ENCODE measurements at places on chromosomes 6 and 20.

DNA sequence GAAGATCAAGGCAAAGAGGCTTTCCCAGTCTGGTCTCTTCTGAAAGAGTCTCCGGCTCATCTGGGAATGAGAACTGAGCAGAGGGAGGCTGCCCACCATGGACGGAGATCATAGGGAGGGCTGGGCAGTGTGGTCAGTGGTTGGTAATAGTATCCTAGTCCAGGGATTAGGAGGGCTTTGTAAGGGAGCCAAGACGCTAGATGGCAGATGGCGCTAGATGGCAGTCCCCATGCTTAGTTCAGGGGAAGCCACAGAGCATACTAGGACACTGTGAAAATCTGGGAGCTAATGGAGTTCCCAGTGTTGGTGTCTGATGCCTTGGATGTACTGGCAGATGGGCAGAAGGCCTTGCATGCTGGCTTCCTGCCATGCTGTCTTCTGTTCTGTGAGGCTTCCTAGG, 21.7 kb upstream of the DAAM2 start:
- DNase-seq, result no peak

DNA sequence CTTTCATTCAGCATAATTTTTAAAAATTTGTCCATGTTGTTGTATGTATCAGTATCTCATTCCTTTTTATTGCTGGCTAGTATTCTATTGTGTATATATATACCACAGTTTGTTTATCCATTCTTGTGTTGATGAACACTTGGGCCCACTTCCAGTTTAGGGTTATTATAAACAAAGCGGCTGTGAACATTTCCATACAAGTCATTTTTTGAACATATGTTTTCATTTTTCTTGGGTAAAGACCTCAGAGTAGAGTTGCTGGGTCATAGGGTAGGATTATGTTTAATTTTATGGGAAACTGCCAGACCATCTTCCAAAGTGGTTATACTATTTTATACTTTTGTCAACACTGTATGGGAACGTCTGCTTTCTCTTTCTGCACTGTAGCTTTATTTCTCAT, 55.3 kb downstream of the RBM24 start:
- no peak for DNase-seq

GRCh38 chr6:118495485-118496280, 52.4 kb upstream of the PLN start:
- DNase-seq, result no peak

DNA sequence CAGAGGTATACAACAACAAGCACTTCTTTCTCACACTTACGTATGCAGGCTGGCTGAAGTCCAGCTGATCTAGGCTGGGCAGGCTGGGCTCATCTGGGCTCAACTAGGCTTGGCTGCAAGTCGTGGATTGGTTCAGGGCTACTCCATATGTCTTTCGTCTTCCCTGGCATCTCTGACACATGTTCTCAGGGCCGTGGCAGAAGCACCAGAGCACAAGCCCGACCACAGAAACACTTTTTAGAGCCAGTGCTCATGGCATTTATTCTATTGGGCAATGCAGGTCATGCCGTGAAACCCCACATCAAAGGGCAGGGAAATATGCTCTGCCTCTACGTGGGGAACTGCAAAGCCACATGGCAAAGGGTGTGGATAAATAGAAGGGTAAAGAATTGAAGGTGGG, 93.8 kb downstream of the RIN2 start:
- DNase-seq, result no peak

GRCh38 chr6:30763618-30764489, 19.5 kb upstream of the IER3 start:
- no peak for DNase-seq

GRCh38 chr6:14478381-14479225, 361.0 kb downstream of the CD83 start:
- DNase-seq, result no peak

DNA sequence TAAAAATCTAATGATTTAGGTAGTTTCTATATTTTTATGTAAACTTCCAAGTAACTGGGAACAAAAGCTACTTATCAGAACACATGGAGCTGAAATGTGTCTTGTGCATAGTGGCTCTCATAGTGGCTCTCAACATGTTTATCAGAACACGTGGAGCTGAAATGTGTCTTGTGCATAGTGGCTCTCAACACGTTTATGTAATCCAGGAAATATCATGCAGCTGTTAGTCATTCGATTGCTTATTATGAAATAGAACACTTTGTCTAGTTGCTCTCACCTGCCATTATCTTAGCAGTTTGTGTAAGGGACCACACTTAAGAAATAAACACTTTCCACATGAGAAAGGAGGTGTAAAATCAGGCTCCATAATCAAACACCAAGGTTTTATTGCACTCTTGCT, 119.2 kb upstream of the ASCC3 start:
- peak; percentile 87 for DNase-seq

DNA sequence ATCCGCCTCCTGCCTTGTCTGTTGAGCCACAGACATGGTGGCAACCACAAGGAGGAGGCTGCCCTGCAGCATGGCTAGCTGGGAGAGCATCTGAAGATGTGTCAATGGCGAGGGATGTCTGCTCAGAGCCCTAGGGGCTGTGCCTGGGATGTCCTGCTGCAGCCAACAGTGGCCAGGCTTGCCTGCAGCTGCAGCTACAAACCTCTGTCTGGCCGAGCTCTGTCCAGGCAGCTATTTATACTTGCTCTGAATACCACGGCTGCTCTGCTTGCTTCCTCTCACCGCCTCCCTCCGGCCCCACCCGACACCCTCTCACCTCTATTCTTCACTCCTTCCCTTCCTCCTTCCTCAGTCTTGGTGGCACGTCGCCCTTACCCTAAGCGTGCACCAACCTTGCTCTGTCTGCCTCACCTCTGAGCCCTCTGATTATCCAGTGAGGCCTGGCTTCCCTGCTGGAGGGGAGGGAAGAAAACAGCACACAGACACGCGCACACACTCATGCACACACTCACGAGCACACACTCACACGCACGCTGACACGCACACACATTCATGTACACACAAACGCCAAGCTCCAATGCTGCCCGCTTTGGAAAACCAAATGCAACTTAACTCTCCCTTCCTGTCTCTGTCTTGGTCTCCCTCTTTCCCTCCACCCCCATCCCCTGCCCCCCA, at the start of gene ANGPT4:
ANGPT4 (minus strand) TSS at position 210 of the 675 bp plus-strand sequence; CDS start at position 90, 120 bp downstream.
- no peak for DNase-seq

DNA sequence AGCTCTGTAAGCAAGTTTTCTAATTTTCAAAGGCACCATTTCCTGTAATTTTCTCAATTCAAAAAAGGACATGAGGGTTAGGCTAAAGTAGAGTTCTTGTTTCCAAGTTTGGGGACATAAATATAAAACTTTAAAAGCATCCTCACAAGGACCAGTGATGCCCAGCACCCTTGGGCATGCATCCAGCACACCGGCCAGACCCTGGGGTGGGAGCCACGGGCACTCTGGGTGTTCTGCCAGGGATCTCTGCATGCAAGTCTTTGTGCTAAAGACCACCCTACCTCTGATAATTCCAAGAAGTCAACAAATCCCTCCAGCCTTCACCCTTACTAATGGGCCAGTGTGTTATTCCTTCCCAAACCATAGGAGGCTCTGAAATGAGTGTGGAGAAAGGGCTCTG, 46.5 kb downstream of the PLCG1 start:
- no peak for DNase-seq

DNA sequence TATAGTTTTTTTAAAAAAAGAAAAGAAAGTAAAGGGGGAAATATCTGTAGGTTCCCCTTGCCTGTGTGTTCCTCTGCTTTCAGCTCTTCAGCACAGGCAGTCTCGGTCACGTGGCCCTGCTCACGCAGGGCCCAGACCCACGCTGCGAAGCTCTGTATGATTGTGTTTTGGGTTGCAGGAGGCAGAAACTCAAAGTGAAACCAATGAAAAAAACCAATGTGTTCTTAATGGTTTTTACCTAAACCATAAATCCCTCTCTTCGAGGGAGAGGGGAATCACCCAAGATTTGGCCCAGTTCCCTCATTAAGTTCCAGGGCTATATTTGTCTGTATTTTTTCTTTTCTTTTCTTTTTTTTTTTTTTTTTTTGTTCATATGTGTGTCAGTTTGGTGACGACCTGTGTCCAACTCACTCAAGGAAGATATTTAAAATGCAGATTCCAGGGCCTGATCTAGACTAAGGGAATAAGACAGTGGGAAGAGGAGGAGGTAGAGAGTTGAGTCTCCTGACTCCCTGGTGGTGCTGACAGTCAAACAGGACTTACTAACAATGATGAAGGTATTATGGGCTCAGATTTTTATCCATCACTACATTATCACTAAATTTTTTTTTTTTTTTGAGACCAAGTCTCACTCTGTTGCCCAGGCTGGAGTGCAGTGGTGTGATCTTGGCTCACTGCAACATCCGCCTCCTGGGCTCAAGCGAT, 33.8 kb upstream of the RREB1 start:
- no peak for DNase-seq

GRCh38 chr6:170144571-170145271, 146.2 kb downstream of the DLL1 start:
- no peak for DNase-seq

- DNase-seq, result no peak
Measured at GRCh38 chr6:20379231-20379630, 22.4 kb upstream of the E2F3 start.

GRCh38 chr6:69795469-69796072, 1.2 kb downstream of the LMBRD1 start:
- no peak for DNase-seq

- no peak for DNase-seq
Measured at GRCh38 chr6:33750244-33750991, 3.7 kb upstream of the IP6K3 start.

GRCh38 chr20:58483470-58483869, 31.7 kb downstream of the APCDD1L start:
- no peak for DNase-seq

DNA sequence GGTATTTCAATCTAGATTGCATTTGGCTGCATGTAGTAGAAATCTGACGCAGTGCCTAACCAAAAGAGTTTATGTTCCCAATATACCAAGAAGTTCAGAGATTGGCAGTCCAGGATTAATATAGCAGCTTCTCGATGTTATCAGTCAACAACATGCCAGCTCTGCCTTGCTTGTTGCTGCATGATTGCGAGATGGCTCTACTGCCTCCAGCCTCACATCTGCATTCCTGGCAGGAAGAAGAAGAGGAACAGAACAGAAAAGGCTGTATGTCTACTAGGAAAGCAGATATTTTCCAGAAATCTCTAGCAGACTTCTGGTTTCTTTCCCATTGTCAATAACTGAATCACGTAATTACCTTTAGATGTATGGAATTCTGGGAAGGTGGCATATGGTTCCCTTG, 60.8 kb downstream of the SLC35D3 start:
- DNase-seq, result no peak

DNA sequence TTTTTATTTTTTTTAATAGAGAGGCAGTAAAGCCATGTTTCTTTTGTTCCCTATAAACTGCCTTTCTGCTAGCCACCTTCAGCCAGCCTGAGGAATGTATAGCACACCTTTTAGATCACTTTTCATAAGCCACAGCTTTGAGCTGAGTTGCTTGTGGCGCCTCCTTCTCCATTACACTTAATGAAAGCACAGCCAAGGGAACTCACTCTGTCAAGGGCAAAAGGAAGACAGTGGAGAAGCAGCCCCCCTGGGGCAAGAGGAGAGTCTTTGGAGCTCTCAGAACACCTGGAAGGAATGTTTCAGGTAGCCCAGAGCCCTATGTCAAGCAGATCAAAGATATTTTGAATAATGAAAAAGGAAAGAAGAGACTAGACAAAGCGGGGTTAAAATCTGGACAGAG, 235.1 kb downstream of the CLIC5 start:
- DNase-seq, result no peak

DNA sequence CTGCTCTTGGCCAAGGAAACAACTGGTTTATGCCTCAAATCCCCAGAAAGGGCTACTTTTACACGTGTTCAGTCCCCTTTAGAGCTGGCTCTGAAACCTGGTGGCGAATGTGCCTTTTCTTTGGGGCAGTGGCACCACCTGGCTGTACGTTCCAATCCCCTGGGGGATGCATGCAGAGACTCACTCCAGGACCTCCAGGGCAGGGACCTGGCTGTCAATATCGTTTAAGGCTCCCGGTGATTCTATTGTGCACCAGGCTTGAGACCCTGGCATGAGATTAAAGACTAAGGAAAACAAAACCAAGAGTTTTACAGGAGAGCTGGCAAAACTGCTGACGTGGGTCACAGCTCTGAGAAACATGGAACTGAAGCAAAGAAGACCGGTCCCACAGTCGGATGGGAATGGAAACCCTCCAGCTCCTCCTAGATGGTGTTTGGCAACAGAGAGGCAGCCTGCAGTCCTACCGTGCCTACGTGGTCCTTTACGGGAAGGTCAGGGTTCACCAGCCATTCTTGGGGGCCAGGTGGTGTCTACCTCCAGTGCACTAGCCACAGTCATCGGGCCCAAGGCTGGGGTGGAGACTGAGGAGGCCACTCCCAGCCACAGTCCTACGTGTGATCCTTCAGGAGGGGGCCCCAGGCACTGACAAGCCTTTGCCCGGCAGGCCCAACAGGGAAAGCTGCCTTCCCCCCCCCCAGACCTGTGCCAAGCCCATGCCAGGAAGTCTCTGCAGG, 203.3 kb upstream of the CST7 start:
- DNase-seq, result no peak

GRCh38 chr20:16533502-16533901, 39.7 kb downstream of the KIF16B start:
- DNase-seq, result no peak

GRCh38 chr6:158619922-158620801, 24.4 kb downstream of the DYNLT1 start:
- DNase-seq, result no peak

DNA sequence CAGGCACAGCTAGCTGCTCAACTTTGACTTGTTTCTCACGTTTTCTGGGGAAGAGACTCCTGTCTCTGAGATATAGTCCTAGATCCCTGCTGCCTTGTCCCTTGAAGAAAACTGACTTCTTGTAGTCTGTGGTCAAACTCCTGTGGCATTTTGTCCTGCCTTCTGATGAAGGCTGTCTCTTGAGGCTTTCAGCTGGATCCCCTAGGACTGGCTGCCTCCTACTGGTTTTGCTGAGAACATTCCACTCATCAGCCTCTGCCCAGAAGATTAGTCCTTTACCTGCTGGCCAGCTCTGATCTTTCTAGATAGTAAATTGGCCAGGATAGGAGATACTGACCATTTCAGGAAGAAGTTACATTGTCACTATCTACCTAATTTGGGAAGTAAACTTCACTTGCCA, 71.9 kb upstream of the CNR1 start:
- no peak for DNase-seq

GRCh38 chr6:141758430-141758829, 374.3 kb upstream of the GJE1 start:
- no peak for DNase-seq

- DNase-seq, result no peak
Measured at GRCh38 chr6:163386329-163386908, 28.1 kb upstream of the QKI start.
